ENCODE measurements at places on chromosomes 11 and 22. TPM values are rescaled to one million over a fixed set of nuclear protein-coding genes. Genes with fewer than 3 reads are reported as not detected.
A peak's percentile ranks its signal among the peaks of the same experiment; 100 is the strongest.

C11orf52 gene
- 1.8 TPM for total RNA-seq

AQP11 gene
- 0.85 TPM for total RNA-seq

OR51I1 gene
- not detected for total RNA-seq

C22orf31 gene
- total RNA-seq: not detected

EXPH5 gene
- 2.6 TPM for total RNA-seq

ARHGEF12 gene
- 107 TPM for total RNA-seq

COPB1 gene
- 60.0 TPM for total RNA-seq

BARX2 gene
- not detected for total RNA-seq

MS4A6E gene
- total RNA-seq: not detected

STK33 gene
- 24.9 TPM for total RNA-seq

GGTLC3 gene
- total RNA-seq: not detected

GRCh38 chr11:31030138-31030792, 339.3 kb downstream of the DCDC1 start:
- H3K36me3 ChIP-seq: no peaks in the 10 kb centered on the region
- no peaks in the 10 kb centered on the region for H3K27me3 ChIP-seq
- no peaks in the 10 kb centered on the region for H3K4me1 ChIP-seq
- no peak overlapping the region for H3K27ac ChIP-seq
- H3K4me3 ChIP-seq: no peak overlapping the region
- DNase-seq: no peak

DNA sequence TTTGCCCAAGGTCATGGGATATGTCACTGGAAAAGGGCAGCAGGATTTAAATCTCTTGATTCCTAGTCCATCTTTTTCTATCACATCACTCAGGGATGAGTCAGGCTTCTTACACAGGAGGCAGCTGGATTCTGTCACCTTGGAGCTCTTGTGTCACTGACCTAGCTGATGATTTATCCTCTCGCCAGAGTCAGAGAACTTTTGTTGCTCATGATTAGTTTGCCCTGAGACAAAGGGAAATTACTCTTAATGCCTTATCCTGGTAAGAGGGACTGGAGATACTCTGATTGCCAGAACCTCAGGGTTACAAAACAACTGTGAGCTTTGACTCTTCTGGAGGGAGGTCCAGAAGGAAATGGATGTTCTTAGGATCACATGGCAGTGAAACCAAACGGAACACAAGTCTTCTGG, 10.1 kb downstream of the COA4 start:
- no peak overlapping the region for H3K27ac ChIP-seq
- no peaks in the 10 kb centered on the region for H3K27me3 ChIP-seq
- no peak overlapping the region for H3K4me3 ChIP-seq
- peaks cover 72% of the 10 kb centered on the region for H3K36me3 ChIP-seq
- H3K4me1 ChIP-seq: peaks cover 14% of the 10 kb centered on the region

- H3K36me3 ChIP-seq: no peaks in the 10 kb centered on the region
- peaks cover 52% of the 10 kb centered on the region for H3K27me3 ChIP-seq
- H3K27ac ChIP-seq: no peak overlapping the region
- no peak overlapping the region for H3K4me3 ChIP-seq
- DNase-seq: no peak
These were observed 2.0 kb upstream of the CABP7 start for GRCh38 chr22:29717789-29718188.

- no peaks in the 10 kb centered on the region for H3K36me3 ChIP-seq
- no peak for DNase-seq
- no peak overlapping the region for H3K27ac ChIP-seq
- no peaks in the 10 kb centered on the region for H3K27me3 ChIP-seq
These were observed 314.2 kb downstream of the BLID start for GRCh38 chr11:121801781-121802180.

- no peaks in the 10 kb centered on the region for H3K27me3 ChIP-seq
- no peaks in the 10 kb centered on the region for H3K36me3 ChIP-seq
- H3K4me3 ChIP-seq: no peak overlapping the region
- H3K27ac ChIP-seq: no peak overlapping the region
These were observed 258.5 kb upstream of the SORL1-AS1 start for GRCh38 chr11:121711236-121711635.

GRCh38 chr11:11552529-11553087, 69.2 kb downstream of the GALNT18 start:
- no peak overlapping the region for H3K27ac ChIP-seq
- H3K27me3 ChIP-seq: no peaks in the 10 kb centered on the region
- DNase-seq: no peak
- H3K36me3 ChIP-seq: no peaks in the 10 kb centered on the region

- peaks cover 6% of the 10 kb centered on the region for H3K4me1 ChIP-seq
- no peaks in the 10 kb centered on the region for H3K27me3 ChIP-seq
- H3K4me3 ChIP-seq: no peak overlapping the region
- H3K27ac ChIP-seq: no peak overlapping the region
- no peaks in the 10 kb centered on the region for H3K36me3 ChIP-seq
These were observed 31.3 kb downstream of the SLC1A2 start for GRCh38 chr11:35388061-35388460.

DNA sequence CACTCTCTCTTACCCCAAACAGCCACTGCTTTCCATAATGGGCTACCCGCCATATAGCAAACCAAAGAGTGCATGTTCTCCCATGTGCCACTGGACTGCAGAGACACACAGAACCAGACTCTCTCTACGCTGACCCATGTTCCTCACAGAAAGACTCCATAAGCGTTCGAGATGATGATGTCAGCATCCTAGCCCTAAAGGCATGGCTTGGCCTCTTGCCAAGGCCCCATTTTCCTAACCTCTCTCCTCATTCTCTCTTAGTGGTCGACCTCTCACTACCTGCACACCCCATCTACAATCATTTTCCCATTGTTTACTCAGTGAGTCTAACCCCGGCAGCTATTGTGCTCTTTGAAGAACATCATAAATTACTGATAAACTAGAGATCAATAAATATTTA, 4.9 kb downstream of the NDUFC2 start:
- H3K27me3 ChIP-seq: no peaks in the 10 kb centered on the region
- H3K4me1 ChIP-seq: peaks cover 6% of the 10 kb centered on the region
- no peak overlapping the region for H3K27ac ChIP-seq
- peaks cover 50% of the 10 kb centered on the region for H3K36me3 ChIP-seq

DNA sequence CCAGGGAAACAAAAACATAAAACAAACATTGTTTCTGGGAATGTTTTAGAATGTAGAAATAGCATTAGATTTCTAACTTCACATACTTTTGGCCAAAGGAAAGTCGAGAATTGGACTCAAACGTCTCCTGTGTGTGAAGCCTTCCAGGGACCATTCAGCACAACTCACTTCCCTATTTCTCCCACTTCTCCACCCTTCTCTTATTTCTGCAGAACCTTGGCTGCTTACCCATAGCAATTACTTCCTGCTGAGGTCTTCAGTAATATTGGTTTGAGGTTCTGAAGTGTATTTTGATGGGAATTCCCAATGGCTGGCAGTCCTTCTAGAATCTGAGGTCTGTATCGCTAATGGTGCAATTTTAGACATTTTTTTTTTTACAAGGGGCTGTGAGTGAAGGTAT, 158.3 kb upstream of the SNX19 start:
- no peaks in the 10 kb centered on the region for H3K4me1 ChIP-seq
- H3K36me3 ChIP-seq: no peaks in the 10 kb centered on the region
- no peak overlapping the region for H3K4me3 ChIP-seq
- no peak overlapping the region for H3K27ac ChIP-seq
- no peak for DNase-seq
- H3K27me3 ChIP-seq: peaks cover 4% of the 10 kb centered on the region

- DNase-seq: no peak
- H3K4me3 ChIP-seq: no peak overlapping the region
- H3K36me3 ChIP-seq: no peaks in the 10 kb centered on the region
- H3K27ac ChIP-seq: no peak overlapping the region
These were observed 28.4 kb upstream of the TTC12 start for GRCh38 chr11:113286009-113286408.

GRCh38 chr11:122981388-122982264, at the start of gene BSX:
Gene BSX (minus strand): TSS chr11:122981834. CDS start chr11:122981671, 163 bp downstream.
- peaks cover 21% of the 10 kb centered on the region for H3K4me1 ChIP-seq
- peak; percentile 42 for DNase-seq
- no peak within 1 kb of the TSS for H3K27ac ChIP-seq
- H3K27me3 ChIP-seq: peaks cover 100% of the 10 kb centered on the region

- DNase-seq: no peak
- no peak overlapping the region for H3K4me3 ChIP-seq
- no peaks in the 10 kb centered on the region for H3K36me3 ChIP-seq
- H3K27me3 ChIP-seq: no peaks in the 10 kb centered on the region
These were observed 17.7 kb upstream of the MS4A7 start for GRCh38 chr11:60360621-60361020.

DNA sequence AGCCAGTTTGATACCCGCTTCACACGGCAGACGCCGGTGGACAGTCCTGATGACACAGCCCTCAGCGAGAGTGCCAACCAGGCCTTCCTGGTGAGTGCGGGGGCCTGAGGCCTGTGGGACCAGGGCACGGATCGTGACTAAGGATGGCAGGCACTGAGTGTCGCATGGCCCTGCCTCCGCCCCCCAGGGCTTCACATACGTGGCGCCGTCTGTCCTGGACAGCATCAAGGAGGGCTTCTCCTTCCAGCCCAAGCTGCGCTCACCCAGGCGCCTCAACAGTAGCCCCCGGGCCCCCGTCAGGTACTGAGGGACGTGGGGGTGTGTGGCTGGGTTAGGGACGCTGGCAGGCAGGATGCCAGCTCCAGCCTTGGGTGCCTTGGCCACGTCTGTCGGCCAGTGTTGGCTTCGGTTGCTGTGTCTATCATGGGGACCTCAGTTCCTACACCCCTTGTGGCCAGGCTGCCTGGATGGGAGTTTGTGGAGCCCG, 3.0 kb downstream of the PTPRCAP start:
- no peak overlapping the region for H3K27ac ChIP-seq
- no peak overlapping the region for H3K4me3 ChIP-seq
- DNase-seq: no peak
- H3K36me3 ChIP-seq: peaks cover 84% of the 10 kb centered on the region
- H3K27me3 ChIP-seq: no peaks in the 10 kb centered on the region
- H3K4me1 ChIP-seq: peaks cover 30% of the 10 kb centered on the region

- H3K4me1 ChIP-seq: no peaks in the 10 kb centered on the region
- no peak for DNase-seq
- no peaks in the 10 kb centered on the region for H3K27me3 ChIP-seq
- H3K4me3 ChIP-seq: no peak overlapping the region
- no peaks in the 10 kb centered on the region for H3K36me3 ChIP-seq
These were observed 90.1 kb downstream of the KIF18A start for GRCh38 chr11:28017816-28018215.

GRCh38 chr11:46560300-46560991, 33.4 kb downstream of the AMBRA1 start:
- H3K4me1 ChIP-seq: peaks cover 24% of the 10 kb centered on the region
- H3K4me3 ChIP-seq: peak overlapping the region; percentile 24
- DNase-seq: no peak
- no peaks in the 10 kb centered on the region for H3K36me3 ChIP-seq

GRCh38 chr22:41810022-41810421, 9.5 kb downstream of the CCDC134 start:
- H3K27ac ChIP-seq: no peak overlapping the region
- H3K27me3 ChIP-seq: no peaks in the 10 kb centered on the region
- no peak for DNase-seq
- no peaks in the 10 kb centered on the region for H3K4me1 ChIP-seq

DNA sequence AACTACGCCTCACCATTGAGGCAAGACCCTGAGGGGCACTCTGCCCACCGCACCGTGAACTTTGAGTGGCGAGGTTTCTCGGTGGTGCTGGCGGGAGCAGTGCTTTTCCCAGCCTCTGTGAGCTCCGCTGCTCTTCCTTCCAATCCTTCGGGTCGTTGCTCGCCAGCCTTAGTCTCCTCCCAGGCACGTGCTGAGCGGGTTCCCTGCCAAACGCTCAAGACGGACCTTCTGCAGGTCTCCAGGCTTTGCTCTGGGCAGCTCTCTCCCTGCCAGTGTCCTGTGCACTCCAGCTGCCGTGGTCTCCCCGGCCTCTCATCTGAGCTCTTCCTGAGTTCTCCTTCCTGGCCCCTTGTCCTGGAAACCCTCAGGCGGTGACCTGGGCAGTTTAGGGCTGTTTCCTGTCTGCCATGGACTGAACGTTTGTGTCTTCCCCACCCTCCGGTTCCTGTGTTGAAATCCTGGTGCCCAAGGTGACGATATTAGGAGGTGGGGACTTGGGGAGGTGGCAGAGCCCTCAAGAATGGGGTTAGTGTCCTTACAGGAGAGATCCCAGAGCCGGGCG, 11.2 kb upstream of the MUC6 start:
- H3K36me3 ChIP-seq: no peaks in the 10 kb centered on the region
- no peak for DNase-seq
- H3K27ac ChIP-seq: no peak overlapping the region
- H3K4me1 ChIP-seq: no peaks in the 10 kb centered on the region
- peaks cover 21% of the 10 kb centered on the region for H3K27me3 ChIP-seq
- no peak overlapping the region for H3K4me3 ChIP-seq

GRCh38 chr11:102620818-102621561, 4.1 kb downstream of the MMP20 start:
- H3K27ac ChIP-seq: no peak overlapping the region
- no peaks in the 10 kb centered on the region for H3K36me3 ChIP-seq
- H3K4me1 ChIP-seq: no peaks in the 10 kb centered on the region
- no peak overlapping the region for H3K4me3 ChIP-seq
- DNase-seq: no peak

DNA sequence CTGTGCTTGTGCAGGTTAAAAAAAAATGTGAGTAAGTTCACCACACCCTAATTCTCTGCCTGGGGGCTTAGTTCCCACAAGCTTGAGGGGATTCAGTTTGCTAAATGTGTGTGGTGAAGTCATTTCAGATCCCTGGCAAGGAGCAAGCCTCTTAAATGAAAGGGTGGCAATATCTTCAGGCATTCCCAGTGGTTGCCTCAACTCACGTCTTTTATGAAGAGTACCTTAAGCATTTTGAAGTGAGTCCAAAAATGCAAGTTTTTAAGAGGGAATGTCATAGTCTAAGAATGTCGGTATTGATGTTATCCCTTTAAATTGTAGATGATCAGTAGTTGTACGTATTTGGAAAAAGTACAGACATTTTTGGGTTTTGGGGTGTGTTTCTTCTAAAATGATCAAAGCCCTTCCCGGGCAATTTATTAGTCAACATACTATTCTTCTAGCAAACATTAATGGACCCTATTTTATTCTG, 4.9 kb downstream of the TCP11L1 start:
- DNase-seq: no peak
- no peak overlapping the region for H3K27ac ChIP-seq
- H3K4me3 ChIP-seq: no peak overlapping the region
- no peaks in the 10 kb centered on the region for H3K27me3 ChIP-seq
- no peaks in the 10 kb centered on the region for H3K36me3 ChIP-seq
- H3K4me1 ChIP-seq: peaks cover 6% of the 10 kb centered on the region

GRCh38 chr22:17777005-17777716, 2.9 kb upstream of the BID start:
- H3K36me3 ChIP-seq: no peaks in the 10 kb centered on the region
- H3K27me3 ChIP-seq: no peaks in the 10 kb centered on the region
- peaks cover 9% of the 10 kb centered on the region for H3K4me1 ChIP-seq
- DNase-seq: peak; percentile 42

DNA sequence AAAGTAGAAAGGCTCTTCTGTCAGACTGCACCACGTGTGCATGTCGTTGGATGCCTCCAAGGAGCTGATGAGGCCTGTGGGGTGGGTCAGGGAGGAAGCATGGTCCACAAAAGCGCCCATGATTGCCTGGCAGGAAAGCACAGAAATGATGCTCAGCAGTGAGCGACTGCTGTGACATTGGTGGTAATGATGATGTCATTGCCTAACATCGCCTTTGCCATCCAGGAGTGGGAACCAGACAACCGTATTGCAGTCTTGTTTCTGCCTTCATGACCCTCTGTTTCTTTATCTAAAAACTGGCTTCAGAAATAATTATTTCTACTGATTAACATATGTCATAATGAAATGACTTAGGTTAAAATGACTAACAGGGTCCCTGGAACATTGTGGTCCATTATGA, 477.8 kb upstream of the B3GAT1 start:
- no peak overlapping the region for H3K27ac ChIP-seq
- no peak for DNase-seq
- H3K36me3 ChIP-seq: no peaks in the 10 kb centered on the region
- H3K27me3 ChIP-seq: peaks cover 13% of the 10 kb centered on the region
- H3K4me3 ChIP-seq: no peak overlapping the region
- H3K4me1 ChIP-seq: no peaks in the 10 kb centered on the region
